Osteocyte (in vitro differentiated cells): ENCODE measurements at places on chromosomes 2 and 18. TPM values are rescaled to one million over a fixed set of nuclear protein-coding genes. Genes with fewer than 3 reads are reported as not detected.

GRCh38 chr2:230552181-230552580 is 136.2 kb downstream of the SP100 start:
- DNase-seq = no peak

- no peak for DNase-seq
Measured at GRCh38 chr2:166862468-166863132, 25.7 kb upstream of the XIRP2 start.

GRCh38 chr18:36811955-36812354 is 16.8 kb downstream of the TPGS2 start:
- DNase-seq = no peak

GRCh38 chr2:193409951-193410350 is 1215.2 kb upstream of the TMEFF2 start:
- DNase-seq = no peak

- DNase-seq = peak; percentile 30
Measured at GRCh38 chr2:45979065-45979464, 318.1 kb upstream of the EPAS1 start.

- no peak for DNase-seq
Measured at GRCh38 chr2:119179202-119179601, 20.7 kb upstream of the C1QL2 start.

DNA sequence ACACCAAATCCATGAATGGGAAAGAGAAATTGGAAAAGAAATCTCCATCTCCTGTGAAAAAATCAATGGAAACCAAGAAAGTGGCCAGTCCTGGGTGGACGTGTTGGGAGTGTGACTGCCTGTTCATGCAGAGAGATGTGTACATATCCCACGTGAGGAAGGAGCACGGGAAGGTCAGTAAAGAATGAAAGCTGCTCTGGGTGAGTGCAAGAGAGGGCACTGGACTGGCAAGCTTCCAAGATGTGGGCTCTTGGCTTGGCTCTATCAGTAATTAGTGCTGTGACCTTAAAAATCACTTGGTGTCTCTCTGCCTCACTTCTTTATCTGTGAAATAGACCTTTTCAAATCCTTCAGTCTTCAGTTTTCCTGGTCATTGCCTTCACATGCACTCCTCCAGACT is 89.0 kb downstream of the ZNF532 start:
- no peak for DNase-seq

- DNase-seq = no peak
Measured at GRCh38 chr18:11259469-11260150, 110.2 kb upstream of the PIEZO2 start.

GRCh38 chr2:55045780-55046179 is 4.5 kb downstream of the RTN4 start:
- no peak for DNase-seq

- DNase-seq = no peak
Measured at GRCh38 chr2:205734436-205735037, 52.2 kb downstream of the NRP2 start.

GRCh38 chr18:25518716-25519053 is 166.7 kb upstream of the ZNF521 start:
- no peak for DNase-seq

GRCh38 chr18:32346671-32347070 is 124.0 kb downstream of the GAREM1 start:
- no peak for DNase-seq

IL1B gene
- total RNA-seq = not detected in 2 replicates

FBXO15 gene
- 0.73 and 0.86 TPM in 2 replicates for total RNA-seq
